ENCODE measurements at places on chromosomes 7 and 10.

- DNase-seq: no peak
Measured at GRCh38 chr10:16386855-16387254, 50.0 kb upstream of the PTER start.

DNA sequence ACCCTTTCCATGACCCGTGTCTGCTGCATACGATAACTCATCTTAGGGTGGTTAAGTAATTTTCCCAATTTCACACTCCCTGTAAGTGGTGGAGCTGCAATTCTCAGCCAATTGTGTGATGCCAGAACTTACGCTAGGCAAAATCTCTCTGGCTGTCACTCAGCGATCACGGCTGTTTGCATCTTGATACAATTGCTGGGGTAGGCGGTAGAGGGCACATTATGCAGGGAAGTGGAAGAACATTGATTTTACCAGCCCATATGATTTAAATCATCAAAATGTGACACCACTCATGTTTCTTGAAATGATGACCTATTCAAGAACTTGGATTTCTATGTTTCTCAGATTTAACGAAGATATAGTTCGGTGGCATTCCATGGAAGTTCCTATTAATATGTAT lies 108.7 kb upstream of the ADARB2 start:
- DNase-seq: no peak

DNA sequence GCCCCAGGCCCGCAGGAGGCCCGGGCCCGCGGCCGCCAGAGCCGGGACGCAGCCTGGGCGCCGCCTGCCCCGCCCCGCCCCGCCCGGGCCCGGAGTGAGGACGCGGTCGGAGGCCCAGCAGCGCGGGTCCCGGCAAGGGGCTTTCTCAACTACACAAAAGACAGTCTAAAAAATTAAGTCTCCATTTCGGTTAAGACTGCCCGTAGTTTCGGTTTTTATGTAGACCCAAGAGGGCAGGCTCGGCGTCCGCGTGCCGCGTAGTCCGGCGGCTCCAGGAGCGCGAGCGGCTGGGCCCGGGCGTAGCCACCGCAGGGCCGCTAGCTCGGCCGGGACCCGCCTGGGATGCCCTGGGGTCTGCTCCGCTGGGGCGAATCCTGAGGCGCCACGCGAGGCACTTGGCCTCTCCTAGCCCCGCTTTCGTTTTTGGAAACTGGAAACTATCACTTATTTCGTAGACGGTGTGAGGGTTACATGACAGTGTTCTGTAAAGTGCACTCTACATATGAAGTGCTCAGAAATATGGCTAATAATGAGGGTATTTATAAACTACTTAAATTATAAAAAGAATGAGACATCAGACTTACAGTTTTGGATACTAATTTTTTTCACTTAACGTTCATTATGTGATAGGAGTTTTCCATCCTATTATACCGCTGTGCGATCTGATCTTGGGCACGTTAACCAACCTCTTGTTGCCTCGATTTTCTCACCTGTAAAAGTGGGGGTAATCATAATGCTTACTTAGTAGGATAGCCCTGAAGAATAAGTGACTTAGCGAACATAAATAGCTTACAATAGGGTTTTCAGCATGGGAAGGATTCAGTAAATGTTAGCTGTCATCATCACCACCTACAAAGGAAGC lies 573 bp downstream of the BLVRA start:
- no peak for DNase-seq

DNA sequence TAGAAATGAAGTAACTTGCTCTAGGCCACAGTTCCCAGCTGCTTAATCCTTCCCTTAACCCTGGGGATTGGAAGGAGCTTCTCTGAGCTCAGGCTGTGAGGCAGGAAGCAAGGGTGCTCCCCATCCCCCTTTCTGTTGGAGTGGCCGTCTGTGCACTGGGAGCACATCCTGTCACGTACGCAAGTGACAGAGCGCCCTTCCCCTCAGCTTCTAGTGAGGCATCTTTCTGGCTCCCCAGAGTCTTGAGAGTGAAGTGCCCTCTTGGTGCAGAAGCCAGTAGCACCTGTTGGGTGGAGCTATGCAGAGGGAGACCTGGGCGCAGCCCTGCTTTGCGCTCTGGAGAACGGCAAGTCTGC lies 47.8 kb downstream of the SHH start:
- no peak for DNase-seq

- no peak for DNase-seq
Measured at GRCh38 chr10:110407301-110408170, 90.2 kb upstream of the DUSP5 start.
